Frontal cortex (tissue), 4 donors: ENCODE measurements at places on chromosomes 12 and 14. TPM values are rescaled to one million over a fixed set of nuclear protein-coding genes. Genes with fewer than 3 reads are reported as not detected.

The UTP20 gene
- total RNA-seq = 16.3 TPM

The HOXC10 gene
- not detected for total RNA-seq

The NPFF gene
- not detected for total RNA-seq

The LRRC43 gene
- 2.0 TPM for total RNA-seq

The FAM90A1 gene
- 0.41 TPM for total RNA-seq

The PLEKHH1 gene
- total RNA-seq = 7.3 TPM

The B4GALNT3 gene
- total RNA-seq = 2.4 TPM

The ANKRD33 gene
- total RNA-seq = not detected

The ZNF385A gene
- total RNA-seq = 1.2 TPM

The RHEBL1 gene
- total RNA-seq = 1.2 TPM

The DIO2 gene
- 21.2 TPM for total RNA-seq

The MGP gene
- 2.0 TPM for total RNA-seq

The ZFP36L1 gene
- total RNA-seq = 4.1 TPM

The IFT43 gene
- total RNA-seq = 31.8 TPM

The LRRIQ1 gene
- total RNA-seq = 6.5 TPM

The CISTR gene
- not detected for total RNA-seq

The SRGAP1 gene
- total RNA-seq = 40.8 TPM

The TAS2R9 gene
- total RNA-seq = 0.41 TPM
